ENCODE measurements at places on chromosomes 2 and 18. TPM values are rescaled to one million over a fixed set of nuclear protein-coding genes. Genes with fewer than 3 reads are reported as not detected.
A peak's percentile ranks its signal among the peaks of the same experiment; 100 is the strongest.

GRCh38 chr18:76353046-76353445 lies 142.0 kb downstream of the ZNF516 start:
- DNase-seq, result no peak

- no peak for DNase-seq
Measured at GRCh38 chr2:60555783-60556139, 2.3 kb upstream of the BCL11A start.

DNA sequence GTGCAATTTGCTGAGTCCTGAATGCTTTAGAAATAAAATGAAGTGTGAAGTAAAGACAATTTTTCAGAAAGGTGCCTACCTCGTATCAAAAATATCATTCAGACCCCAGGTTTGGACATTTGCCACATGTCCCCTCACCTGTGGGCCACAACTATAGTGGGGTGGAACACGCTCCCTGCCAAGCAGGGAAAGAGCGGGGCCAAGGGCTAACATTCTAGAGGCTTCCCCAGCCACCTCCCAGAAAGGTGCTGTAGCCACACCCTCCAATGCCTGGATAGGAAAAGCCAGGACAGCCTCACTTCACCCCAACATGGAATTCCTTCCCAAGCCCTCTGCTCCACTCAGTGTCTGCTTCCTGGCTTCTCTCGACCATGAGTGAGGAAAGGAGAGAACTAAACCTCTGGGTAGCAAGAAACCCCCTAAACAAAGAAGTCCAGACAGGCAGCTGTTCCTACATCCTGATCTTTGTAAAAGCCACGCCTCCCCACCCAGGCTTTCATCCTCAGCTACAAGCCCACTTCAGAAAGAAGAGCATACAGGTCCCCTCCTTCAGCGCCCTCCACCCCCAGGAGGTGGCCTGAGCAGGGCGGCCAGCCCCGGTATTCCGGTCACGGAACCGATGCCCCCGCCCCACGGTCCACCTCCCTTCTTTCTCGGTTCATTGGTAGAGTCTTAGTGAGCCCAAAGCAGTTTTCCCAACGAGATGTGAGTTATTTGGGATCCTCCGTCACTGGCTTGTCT lies 2.1 kb downstream of the COL6A3 start:
- DNase-seq, result no peak

Gene HOXD12
- polyA plus RNA-seq, result not detected

Gene MYO5B
- 8.0 TPM for polyA plus RNA-seq

DNA sequence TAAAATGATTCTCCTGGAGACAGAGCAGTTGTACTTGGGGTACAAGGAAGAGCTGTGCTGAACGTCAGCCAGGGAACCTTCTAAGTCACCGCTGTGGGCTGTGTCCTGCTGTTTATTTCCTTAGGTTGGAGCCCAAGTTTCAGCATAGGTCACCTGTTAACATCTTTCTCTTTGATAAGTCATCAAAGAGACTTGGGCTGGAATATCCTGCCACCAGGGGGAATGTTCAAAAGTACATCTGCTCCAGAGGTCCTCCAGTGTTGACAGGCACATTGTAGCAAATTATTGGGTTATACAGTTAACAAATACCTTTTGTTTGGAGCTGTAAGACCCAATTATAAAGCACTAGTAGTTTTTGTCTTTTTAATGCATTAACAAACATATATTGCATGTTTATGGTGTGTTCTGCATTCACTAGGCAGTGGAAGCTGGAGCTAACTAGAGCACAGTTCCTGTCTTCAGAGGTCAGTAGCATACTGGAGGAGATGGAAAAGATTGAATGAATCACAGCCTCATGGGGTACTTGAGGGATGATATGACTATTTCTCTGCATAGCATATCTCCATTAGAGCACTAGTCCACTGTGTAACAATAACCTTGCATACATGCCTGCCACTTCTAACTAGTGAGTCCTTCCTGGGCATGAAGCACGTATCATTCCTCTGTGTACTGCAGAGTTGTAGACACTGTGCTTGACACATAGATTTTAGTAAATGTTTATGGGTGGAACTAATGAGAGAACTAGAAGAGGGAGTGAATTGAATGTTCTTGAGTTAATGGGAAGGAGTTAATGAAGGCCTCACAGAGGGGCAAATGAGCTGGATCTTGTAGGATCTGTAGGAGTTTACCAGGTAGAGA lies 182.1 kb downstream of the AGAP1 start:
- DNase-seq, result no peak

DNA sequence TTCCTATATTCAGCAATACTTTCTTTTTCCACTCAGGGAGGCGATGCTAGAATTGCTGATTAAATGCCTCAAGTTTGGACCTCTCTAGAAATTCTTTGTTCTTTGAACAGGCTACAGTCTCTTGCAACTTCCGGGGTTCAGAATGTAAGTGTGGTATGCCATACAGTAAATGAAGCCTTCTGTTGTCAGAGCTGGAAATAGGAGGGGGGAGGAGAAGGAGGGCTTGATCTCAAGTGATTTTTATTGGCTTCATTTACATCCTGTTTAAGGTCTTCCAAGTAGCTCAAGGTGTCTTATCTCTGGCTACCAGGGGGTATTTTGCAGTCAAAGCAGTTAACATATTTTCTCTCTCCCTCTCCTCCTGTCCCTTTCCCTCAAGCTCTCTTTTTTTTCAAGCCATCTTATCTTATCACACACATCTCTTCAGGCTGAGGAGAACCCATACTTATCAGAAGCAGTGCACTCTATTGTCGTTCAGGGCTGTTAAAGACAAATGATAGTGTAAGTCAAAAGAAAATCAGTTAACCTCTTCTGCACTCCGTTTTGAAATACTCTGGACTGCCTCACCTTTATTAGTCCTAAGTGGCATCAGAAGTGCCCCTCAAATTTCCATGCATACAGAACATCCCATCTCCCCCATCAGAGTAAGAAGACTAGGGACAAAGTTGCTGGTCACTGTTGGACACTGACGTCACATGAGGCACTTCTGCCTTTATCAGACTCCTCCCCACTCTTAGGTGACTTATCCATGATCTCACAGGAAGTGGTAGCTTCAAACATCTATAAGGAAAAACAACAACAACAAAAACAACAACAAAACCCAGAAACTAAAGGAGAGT lies 112.2 kb downstream of the ZNF521 start:
- DNase-seq, result no peak

GRCh38 chr2:102025016-102025501 lies 33.3 kb downstream of the IL1R2 start:
- DNase-seq, result no peak

Gene EPHA4
- polyA plus RNA-seq, result 1.1 TPM

- DNase-seq, result no peak
Measured at GRCh38 chr2:118062048-118062447, 26.2 kb upstream of the INSIG2 start.

GRCh38 chr2:227996366-227996765 lies 124.9 kb downstream of the DAW1 start:
- DNase-seq, result no peak

GRCh38 chr2:207164006-207164831 lies 1.5 kb downstream of the KLF7 start:
- DNase-seq, result no peak

DNA sequence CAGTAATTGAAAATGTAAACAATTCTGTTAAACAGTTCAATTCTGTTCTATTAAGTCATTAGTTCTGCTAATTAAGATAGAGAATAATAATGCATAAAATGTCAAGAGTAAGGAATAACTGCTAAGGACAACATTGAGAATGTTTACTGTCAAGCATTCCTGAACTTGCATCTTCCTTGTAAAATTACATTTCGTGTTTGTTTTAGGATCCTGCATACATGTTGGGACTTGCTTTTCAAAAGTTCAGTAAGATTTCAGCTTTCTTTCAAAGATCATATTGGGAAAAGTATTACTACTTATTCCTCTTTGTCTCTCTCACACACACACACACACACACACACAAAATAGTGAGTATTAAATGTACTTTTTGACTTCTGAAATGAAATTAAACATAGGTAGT lies 20.5 kb downstream of the DYNC1I2 start:
- no peak for DNase-seq

Gene GKN2
- polyA plus RNA-seq, result 0.07 TPM

GRCh38 chr2:46389417-46389916 lies 89.9 kb upstream of the TMEM247 start:
- DNase-seq, result no peak

Gene ALPG
- polyA plus RNA-seq, result not detected

- no peak for DNase-seq
Measured at GRCh38 chr18:26893996-26894395, 28.5 kb upstream of the AQP4 start.

Gene STEAP3
- polyA plus RNA-seq, result 9.8 TPM

DNA sequence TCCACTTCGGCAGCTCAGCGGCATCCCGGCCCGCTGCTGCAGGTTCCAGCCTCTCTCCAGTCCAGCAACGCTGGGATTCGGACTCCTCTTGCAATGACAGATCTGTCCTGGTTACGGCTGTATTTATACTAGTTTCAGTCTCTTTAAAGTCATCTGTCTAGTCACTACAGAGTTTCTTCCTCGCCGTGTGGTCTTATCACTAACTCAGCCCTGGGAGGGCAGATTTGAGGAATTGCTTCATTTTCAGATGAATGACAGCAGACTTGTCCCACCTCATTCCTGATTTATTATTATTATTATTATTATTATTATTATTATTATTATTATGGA lies 2.2 kb downstream of the KLHL29 start:
- DNase-seq, result no peak

DNA sequence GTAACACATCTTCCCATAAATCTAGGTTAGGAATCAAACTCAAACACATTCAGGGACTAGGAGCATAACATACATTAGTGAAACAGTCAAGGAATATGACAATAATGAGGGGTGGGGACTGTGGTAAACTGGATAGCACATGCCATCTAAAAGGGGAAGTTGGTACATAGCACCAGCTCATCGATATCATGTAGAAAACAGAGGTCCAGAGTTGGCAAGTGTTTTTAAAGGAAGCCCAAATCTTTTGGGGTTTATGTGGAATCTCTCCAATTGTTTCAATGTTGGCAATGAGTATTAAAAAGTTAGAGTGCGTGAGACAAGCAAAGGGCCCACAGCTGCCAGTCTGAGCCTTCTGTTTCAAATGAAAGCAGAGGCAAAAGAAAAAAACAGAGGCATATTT lies 24.4 kb downstream of the KLF7 start:
- DNase-seq, result no peak

Gene HRH4
- polyA plus RNA-seq, result not detected

- peak; percentile 71 for DNase-seq
Measured at GRCh38 chr2:43224131-43224570, 2.3 kb downstream of the ZFP36L2 start.

GRCh38 chr2:136373029-136373428 lies 255.1 kb upstream of the CXCR4 start:
- DNase-seq, result no peak

DNA sequence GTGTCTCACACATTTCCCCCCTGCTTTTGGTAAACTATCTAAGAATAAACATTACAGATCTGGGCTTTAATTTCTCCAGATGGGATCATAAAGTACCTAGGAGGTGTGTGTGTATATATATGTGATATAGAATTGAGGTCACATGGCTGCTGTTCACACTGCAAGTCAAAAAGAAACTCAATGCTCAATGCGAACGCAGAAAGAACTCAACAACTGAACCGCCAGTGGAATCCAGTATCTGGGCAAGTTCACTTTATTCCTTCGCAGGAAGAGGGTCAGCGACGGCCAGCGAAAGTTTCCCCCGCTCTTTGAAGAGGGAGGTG lies 17.7 kb downstream of the POU3F3 start:
- DNase-seq, result no peak
